ENCODE measurements at places on chromosomes 4 and X.

GRCh38 chr4:1996866-1997611 lies 11.7 kb downstream of the NELFA start:
- DNase-seq, result no peak

DNA sequence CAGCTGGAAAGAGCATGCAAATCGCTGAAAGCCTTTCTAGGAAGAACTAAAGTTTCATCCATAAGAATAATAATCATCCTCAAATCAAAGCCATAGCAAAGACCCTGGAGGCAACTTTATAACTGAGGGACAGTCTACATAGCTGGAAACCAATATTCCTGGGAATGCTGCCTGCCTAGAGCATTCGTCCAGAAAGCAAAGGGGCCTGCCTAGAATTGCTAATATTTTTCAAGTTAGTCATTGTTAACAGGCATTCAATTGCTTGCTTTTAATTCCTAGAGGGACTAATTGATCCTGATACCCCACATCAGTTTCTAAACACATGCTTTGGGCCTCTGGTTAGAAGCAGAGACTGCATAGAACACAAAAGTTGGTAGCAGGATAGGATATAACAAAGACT lies 4.2 kb upstream of the PPARGC1A start:
- DNase-seq, result no peak

GRCh38 chr4:112361181-112361791 lies 64.1 kb downstream of the ALPK1 start:
- DNase-seq, result peak; percentile 69

GRCh38 chr4:69910016-69910782 lies 20.7 kb upstream of the CSN1S1 start:
- DNase-seq, result peak; percentile 46

GRCh38 chr4:100372432-100372831 lies 145.4 kb downstream of the EMCN start:
- no peak for DNase-seq

DNA sequence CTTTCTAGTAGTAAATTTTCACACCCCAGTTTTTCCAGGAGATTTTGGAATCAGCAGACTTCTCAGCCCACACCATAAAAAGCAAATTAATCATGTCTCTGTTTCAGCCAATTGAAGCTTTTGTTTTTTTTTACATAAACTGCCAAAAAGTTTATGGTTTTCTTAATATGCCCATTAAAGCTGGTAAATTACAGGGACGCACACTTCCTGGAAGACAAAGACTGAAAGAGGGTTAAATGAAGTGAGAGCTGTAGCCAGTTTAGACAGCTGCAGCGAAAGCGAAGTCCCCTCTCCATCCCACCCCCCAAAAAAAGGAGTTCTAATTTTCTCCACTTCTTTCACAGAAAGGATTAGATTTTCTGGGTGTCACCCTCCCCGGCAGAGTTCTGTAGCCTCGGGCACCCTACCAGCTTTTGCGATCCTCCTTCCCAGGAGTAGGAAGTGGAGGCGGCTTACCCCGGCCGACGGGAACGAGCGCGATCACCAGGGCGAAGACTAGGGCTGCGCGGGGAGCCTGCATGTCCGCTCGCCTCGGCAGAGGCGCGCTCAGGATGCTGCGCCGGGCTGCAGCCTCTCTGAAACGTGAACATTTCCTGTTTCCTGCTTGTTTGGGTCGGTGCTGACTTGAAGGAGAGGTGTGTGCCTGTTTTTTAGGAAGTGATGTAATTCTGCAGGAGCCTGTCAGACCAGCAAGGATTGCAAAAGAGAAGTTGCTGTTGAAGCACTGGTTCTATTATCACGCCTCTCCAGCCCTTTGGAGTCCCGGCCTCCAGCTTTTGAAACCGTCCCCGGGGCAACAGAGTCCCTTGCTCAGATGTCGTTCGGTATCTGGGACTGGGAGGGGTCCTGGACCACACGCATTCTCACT lies at the start of gene TMEM154:
TMEM154 (minus strand) TSS at position 584 of the 868 bp plus-strand sequence; CDS start at position 520, 64 bp downstream.
- DNase-seq, result peak; percentile 88

GRCh38 chrX:66016905-66017658 lies 22.8 kb downstream of the VSIG4 start:
- DNase-seq, result no peak

DNA sequence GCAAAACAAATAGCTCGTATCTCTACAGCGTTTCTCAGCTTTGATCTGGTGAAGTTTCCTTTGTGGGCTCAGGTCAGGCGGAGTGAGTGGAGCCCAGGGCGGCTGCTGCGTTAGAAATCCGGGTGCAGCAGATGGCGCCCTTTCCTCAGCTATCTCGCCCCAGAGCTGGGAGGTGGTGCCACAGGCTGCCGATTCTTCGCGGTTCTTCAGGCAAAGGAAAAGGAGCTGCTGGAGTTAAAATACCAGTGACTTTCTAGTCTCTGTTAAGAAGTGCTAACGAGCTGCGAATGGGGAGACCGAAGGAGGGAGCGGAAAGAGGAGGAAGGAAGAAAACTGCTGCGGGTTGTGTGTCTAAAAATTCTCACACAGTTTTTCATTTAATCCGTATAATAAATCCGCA lies 114.6 kb downstream of the CPE start:
- peak; percentile 27 for DNase-seq

DNA sequence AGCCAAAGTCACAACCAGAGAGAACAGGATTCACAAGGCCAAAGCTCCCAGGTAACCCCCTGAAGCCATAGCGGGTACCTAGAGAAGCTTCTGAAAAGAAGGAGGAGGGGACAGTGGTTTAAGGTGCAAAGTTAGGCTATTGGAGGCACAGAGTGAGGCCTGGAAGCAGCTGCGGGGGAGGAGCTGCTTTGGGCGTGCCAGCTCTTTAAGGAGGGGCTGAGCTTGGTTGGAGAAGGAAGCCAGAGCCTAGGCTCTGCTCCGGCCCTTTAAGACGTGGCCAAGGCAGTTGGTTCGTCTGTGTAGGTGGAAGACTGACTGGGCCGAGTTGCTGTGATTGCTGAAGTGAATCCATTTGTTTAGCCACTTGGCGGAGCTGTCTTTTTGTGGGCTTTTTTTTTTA lies 1.5 kb downstream of the KLF8 start:
- DNase-seq, result no peak

- DNase-seq, result no peak
These were observed 1.2 kb upstream of the CHRNA9 start for GRCh38 chr4:40333921-40334352.

DNA sequence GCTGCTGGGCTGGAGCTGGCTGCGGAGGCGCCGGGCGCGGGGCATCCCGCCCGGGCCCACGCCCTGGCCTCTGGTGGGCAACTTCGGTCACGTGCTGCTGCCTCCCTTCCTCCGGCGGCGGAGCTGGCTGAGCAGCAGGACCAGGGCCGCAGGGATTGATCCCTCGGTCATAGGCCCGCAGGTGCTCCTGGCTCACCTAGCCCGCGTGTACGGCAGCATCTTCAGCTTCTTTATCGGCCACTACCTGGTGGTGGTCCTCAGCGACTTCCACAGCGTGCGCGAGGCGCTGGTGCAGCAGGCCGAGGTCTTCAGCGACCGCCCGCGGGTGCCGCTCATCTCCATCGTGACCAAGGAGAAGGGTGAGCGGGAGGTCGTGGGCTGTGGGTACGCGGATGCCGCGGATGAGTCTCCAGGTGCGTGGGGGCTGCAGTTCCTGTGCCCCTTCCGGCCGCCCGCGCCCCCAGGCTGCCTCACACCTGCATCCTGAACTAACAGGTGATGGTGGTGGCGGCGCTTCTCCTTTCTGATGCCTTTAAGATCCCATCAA lies 499 bp downstream of the CYP2U1 start:
- DNase-seq, result peak; percentile 59

DNA sequence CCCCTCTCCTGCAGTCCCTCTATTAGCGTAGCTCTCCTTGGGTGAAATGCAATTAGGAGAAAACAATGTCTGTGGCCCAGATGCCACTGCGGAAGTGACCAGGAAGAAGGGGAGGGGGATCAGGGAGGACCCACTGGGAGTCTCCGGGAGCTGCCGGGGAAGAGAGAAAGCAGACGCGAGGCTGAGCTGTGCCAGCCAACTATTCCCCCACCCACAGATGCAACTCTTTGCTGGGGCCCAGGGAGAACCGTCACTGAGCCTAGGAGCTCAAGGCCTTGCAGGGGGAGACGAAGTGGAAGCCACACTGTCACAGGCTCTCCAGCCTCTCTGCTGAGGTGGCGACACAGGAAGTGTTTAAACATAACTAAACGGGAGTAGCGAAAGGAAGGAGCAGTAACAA lies 149.2 kb downstream of the BCOR start:
- DNase-seq, result no peak

DNA sequence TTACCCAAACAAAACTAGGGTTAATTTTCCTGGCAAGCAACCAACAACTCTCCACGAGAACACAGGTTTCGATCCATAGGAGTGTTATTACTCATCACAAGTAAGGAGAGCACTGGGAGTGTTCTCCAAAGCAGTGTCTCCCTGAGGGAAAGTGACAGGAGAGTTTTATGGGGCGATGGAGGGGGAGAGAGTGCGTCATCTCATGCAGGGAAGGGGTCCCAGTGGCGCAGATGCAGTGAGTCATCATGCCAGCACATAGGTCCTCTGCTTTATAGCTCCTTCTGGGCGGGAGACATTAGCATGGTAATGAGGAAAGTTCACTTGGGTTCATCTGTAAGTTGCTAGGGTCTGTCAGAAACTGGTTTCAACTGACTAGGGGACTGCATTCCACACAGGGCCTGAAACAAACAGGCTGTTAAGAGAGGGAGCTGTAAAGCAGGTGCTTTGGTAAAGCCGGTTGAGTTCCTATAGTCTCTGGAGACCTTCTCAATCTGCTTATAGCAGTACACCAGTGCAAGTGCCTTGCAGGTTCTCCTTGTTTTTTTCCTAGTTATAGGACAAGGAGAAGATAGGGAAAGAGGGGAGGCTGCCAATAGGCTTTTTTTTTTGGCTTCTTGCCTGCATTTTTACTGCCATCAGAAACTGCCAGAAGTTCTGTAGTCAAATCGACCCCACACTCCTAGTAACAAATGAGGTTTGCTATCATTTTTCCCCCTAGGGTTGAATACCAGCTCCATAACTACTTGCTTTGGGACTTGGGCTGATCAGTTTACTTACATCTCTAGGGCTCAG lies 12.8 kb upstream of the BOD1L1 start:
- DNase-seq, result no peak

- no peak for DNase-seq
These were observed 167.3 kb downstream of the ACTRT1 start for GRCh38 chrX:127884921-127885320.

DNA sequence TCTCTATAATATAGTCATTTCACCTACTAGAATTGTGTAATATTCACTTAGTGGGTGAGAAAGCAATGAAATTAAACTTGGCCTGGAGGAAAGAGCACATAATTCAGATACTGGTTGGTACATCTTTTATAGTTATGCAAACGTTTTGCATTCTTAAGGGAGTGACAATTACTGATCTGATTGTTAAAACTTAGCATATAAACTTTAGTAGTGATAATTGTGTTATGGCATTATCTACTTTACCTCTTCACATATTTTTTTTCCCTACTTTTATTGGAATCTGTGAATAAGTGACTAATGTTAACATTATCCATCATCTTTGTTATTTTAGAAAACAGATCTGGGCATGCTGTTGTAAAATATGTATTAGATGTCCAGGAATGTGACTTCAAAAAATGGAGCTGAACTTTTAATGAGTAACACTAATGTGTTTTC lies 217.4 kb upstream of the GIMD1 start:
- no peak for DNase-seq

- no peak for DNase-seq
These were observed 1068.7 kb downstream of the STPG2 start for GRCh38 chr4:97074531-97074930.

DNA sequence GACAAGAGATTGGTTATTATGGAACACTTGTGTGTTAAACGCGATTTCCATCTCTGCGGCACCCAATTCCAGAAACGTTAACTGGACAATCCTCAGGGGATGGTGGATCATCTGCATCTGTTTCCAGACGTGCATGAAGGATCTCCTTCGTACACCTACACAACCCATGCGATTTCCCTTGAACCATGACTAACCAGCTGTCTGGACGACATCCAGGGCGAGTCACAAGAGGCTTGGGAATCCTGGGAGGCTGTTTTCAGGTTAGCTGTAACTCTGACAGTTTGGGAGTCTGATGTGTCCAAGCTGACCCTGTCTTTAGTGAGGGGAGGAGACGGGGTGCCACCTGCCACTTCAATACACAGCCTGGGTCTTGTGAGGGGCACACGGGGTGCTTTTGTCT lies 84.5 kb downstream of the GATB start:
- no peak for DNase-seq

DNA sequence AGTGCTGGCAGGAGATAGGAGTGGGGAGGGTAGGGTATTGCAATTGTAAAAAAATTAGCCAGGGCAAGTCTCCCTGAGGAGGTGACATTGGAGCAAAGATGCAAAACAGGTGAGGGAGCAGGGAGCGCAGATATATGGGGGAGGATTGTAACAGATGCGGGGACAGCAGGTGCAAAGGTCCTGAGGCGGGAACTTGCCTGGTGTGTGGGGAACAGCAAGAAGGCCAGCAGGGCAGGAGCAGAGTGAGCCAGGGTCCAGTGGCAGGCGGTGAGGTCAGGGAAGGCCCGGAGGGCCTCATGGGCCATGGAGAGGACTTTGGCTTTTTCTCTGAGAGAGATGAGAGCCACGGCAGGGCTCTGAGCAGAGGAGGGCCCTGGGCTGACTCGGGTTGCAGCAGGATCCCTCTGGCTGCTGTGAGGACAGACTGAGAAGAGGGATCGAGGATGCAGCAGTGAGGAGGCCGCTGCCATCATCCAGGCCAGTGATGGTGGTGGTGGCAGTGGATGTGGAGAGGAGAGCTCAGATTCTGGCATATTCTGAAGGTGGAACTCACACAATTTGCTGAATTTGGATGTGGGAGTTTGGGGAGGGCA lies 6.2 kb downstream of the PORCN start:
- no peak for DNase-seq

DNA sequence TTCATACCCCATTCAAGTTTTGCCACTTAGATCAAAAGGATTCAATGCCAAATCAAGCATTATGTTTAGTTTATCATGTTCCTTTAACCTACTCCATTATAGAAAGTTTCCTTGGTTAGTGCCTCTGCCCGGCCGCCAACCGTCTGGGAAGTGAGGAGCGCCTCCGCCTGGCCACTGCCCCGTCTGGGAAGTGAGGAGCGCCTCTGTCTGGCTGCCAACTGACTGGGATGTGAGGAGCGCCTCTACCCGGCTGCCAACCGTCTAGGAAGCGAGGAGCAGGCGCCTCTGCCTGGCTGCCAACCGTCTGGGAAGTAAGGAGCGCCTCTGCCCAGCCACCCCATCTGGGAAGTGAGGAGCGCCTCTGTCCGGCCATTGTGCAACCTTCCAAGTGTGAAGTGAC lies 36.3 kb upstream of the PDGFRA start:
- DNase-seq, result no peak

GRCh38 chr4:162700815-162701361 lies 465.8 kb downstream of the NAF1 start:
- DNase-seq, result no peak

Data from GM06990 (cell line).